ENCODE measurements at places on chromosomes 11 and 22.

- no peak for DNase-seq
Measured at GRCh38 chr11:112650527-112650926, 310.7 kb upstream of the NCAM1 start.

- peak; percentile 77 for DNase-seq
Measured at GRCh38 chr22:36385491-36386350, 2.0 kb downstream of the MYH9 start.

- DNase-seq = no peak
Measured at GRCh38 chr11:127648583-127648982, 648.0 kb upstream of the KIRREL3 start.

GRCh38 chr11:9992306-9992705 lies 301.7 kb downstream of the SBF2 start:
- no peak for DNase-seq

DNA sequence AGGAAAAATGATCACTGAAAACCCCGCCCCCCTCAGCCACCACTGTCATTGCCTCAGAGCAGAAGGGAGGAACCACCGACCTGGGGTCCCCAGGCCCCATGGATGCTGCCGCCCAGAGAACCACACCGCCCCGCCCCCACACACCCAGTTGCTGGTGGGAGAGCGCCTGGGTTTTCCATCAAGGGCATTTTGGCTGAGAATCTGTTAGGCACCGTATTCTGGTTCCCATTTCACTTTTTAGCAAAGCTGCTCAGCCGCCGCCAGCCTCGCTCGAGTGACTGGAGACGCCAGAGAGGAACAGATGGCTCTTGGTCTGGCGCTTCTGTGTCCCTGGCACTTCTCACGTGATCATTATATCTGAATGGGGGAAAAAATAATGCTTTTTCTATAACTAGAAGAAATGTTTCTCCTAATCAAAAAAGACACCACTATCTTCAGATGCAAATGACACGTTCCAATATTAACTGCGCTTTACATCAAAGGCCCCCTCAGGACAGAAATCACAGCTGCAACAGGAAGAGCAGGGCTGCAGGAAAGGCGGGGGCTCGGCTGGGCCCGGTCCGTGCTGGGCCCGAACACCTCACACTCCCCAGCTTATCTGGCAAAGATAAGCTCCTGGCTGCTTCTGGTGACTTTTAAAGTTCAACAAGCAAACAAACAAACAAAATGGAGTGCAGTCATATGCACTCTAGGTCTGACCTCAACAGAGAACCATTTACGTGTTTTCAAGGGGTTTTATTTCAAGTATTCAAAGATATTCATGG lies 149.8 kb downstream of the MPPED1 start:
- DNase-seq = no peak

DNA sequence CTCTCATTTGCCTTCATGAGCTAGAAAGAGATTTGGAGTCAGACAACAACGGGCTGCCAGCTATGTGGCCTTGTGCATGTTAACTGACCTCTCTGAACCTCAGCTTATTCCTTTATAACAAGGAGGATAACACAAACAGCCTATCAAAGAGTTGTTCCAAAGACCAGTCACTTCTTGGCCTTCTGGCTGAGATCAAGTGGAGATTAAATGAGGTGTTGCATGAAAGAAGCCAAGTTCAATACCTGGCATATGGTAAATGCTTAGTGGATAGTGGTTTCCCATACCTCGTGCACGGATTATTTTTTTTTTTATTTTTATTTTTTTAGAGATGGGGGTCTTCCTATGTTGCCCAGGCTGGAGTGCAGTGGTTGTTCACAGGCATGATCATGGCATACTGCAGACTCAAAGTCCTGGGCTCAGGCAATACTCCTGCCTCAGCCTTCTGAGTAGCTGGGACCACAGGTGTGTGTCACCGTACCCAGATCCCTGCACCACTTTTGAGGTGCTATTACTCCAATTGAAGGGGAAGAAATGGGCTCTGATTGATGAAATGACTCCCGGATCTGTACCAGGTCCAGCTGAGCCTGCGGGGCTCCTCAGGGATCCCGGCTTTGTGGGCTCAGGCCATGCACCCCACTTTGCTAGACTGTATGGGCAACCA lies 4.9 kb downstream of the LGALS1 start:
- DNase-seq = no peak

GRCh38 chr11:45237711-45238315 lies 48.3 kb downstream of the SYT13 start:
- no peak for DNase-seq

DNA sequence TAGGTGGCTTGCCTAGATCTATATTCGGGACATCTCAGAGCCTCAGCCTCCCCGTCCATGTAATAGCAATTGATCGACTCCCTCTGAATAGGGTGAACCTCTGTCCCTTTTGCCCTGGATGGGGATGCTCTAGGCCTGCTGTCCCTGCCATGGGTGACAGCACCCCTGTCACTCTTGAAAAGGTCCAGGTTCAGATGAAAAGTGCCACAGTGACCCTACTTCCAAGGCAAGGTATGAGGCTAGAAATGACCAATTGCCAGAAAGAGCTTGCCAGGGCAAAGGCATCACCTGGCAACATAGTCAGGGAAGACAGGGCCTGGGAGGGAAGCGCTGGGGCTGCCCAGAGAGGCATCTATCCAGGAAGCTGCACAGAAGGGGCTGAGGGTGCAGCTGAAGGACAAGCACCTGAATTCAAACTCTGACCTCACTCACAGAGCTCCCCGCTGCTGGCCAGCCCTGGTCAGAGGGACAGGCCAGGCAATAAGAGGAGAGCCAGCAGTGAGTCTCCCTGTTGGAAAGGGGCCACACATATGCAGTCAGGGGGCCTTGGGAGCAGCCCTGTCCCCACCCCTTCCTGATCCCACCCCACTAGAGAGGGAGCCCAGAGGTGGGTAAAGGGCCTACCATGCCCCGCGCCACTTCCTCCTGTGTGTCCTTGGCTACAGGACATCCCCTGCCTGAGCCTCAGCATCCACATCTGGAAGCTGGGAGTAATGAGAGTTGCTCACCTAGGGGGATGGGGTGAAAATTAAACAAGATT lies 9.0 kb upstream of the APOBEC3A start:
- DNase-seq = no peak

DNA sequence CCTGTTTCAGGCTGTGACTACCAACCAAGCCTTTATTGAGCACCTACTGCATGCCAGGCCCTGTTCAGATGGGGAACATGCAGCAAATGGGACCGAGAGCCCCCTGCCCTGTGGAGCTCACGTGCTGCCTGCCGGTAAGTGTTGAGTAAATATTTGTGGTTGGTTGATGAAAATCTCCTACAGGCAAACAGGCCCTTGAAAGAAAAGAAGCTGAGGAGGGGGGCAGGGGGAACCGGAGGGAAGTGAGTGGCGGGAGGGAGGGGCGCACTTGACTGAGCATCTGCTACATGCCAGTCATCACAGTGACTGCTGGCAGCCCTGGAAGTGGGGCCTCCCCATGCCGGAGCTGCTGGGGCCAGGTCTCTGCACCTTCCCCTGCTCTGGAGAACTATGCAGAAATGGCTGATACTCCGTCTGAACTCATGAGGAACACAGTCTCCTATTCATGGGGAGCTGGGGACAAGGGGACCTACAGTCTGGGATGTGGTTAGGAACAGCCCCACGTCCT lies 34.2 kb downstream of the MACROD1 start:
- DNase-seq = no peak

- DNase-seq = no peak
Measured at GRCh38 chr11:7655253-7656217, 17.8 kb downstream of the CYB5R2 start.

DNA sequence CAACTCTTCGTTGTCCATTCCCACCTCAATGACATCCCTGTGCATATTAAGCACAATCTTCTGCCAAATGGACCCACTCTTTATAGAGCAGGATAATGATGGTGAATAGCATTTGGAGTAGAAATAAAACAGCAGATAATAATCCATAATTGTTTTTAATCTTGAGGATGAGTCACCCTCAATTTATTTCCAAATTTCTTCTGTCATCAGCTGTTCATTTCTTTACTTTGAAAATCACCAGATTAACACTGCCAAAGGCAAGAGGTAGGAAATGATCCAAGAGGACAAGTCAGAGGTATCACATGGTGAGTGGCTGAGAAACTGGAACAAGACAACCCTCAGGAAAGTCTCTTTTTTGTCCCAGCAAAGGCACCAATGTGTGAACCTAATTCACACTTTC lies 7.3 kb upstream of the AMBRA1 start:
- no peak for DNase-seq

- no peak for DNase-seq
Measured at GRCh38 chr11:13143486-13144297, 133.9 kb upstream of the BMAL1 start.

- peak; percentile 21 for DNase-seq
Measured at GRCh38 chr11:121582296-121582695, 129.5 kb upstream of the SORL1-AS1 start.

GRCh38 chr11:77732143-77732542 lies 88.4 kb downstream of the RSF1 start:
- DNase-seq = no peak

- DNase-seq = no peak
Measured at GRCh38 chr11:120028897-120029258, 109.0 kb downstream of the TRIM29 start.

DNA sequence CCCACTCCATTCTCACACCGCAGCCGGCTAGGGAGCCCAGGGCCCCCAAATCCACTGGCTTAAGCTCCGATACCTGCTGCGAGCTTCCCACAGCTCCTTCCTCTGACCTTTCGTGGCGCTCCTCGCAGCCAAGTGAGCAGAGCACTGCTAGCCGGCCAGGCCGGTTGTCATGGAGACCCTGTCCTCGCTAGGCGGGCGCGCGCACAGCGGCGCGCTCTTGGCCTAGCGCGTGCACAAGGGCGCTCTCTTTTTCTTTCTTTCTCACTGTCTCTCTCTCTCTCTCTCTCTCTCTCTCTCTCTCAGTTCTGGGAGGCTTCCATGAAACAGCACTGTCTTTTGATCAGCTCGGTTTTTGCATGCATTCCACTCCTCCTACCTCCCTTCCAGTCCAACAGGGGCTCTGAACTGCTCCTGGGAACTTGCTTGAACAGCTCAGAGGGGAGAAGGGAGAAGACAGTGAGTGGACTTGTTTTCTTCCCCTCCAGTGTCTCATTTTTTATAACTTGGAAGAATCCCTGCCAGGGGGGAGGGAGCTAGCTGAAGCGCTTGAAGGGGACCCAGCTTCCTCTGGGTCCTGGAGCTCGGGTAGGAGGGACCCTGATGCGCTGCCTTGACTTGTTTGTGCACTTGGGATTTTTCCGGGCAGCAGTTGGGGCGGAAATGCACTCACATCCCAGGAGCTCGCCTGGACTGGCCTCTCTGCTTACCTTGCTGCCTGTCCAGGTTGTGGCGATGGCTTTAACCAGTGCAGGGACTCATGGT lies 100.3 kb upstream of the AKIP1 start:
- DNase-seq = no peak

- no peak for DNase-seq
Measured at GRCh38 chr11:100851147-100851546, 164.1 kb downstream of the ARHGAP42 start.

DNA sequence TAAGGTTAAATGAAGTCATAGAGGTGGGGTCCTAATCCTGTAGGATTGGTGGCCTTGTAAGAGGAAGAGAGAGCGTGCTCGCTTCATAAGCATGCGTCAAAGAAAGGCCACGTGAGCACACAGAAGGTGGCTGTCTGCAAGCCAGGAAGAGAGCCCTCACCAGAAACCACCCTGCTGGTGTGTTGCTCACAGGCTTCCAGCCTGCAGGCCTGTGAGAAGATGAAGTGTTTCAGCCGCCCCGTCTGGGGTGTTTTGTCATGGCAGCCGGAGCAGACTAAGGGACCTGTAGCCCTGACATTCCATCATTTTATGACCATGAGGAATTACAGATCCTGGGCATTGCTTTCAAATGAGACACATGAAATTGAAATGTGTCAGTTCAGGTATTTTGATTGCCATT lies 32.4 kb downstream of the AP2A2 start:
- DNase-seq = no peak

DNA sequence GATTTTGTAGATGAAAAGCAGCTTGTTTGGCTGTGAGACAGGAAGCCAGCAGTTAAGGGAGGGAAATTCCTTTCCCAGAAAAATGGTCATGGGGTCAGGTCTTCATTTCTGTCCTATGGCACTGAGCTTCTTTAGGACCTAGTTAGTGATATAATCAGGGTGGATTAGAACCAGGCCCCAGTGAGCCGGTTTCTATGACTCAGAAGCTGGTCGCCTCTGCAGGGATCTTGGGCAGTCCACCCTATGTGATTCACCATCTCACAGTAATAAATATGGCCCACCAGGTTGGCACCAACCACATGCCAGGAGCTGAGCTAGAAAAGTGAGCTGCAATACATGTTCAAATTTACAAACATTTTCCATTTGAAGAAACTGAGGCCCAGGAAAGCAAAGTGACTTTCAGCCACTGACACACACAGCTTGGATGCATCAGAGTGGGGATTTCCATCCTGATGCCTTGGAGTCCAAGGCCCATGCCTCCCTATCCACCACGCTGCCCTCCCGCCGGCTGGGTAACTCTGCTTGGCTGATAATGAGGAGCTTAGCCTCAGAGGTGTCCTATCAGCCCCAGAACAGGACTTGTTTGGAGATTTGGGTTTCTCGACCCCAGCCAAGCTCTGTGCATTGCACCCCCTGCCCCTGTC lies 42.0 kb downstream of the CD82 start:
- no peak for DNase-seq

- DNase-seq = no peak
Measured at GRCh38 chr22:25898707-25899365, 156.8 kb downstream of the MYO18B start.

- DNase-seq = no peak
Measured at GRCh38 chr22:39722032-39722325, 151.4 kb downstream of the CACNA1I start.

GRCh38 chr11:122162095-122162494 lies 46.1 kb upstream of the BLID start:
- no peak for DNase-seq

- no peak for DNase-seq
Measured at GRCh38 chr11:26078231-26078821, 253.6 kb upstream of the ANO3 start.

- DNase-seq = no peak
Measured at GRCh38 chr22:50082197-50082715, 3.0 kb downstream of the MLC1 start.

DNA sequence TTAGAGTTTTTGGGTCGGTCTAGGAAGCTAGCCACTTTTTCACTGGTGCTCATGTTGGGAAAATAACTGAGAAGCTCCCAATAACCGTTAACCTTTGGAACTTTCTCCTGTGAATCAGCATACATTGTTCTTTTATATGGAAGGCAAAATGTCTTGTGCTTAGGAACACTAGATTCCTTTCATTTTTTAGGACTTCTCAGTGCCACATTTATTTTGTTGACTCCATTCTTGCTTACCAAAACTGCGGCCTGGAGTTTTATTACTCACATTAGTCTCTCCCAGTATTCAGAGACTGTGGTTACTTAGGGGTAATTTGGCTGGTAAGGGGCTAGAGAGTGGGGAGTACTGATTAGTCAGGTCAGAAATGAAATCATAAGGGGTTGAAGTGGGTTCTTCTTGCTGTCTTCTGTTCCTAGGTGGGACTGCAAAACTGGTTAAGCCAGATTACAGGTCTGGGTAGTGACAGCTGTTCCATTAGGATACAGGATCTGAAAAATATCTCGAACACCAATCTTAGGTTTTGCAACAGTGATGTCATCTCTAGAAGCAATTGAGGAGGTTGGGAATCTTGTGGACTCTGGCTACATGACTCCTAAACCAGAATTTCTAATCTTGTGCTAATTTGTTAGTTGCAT lies 631.4 kb upstream of the LUZP2 start:
- no peak for DNase-seq

GRCh38 chr11:36060926-36061325 lies 117.1 kb downstream of the LDLRAD3 start:
- no peak for DNase-seq

All from CD4-positive, alpha-beta T cell treated with Interleukin-4 for 4 hours (primary cell).